ENCODE measurements at places on chromosomes 4 and X. TPM values are rescaled to one million over a fixed set of nuclear protein-coding genes. Genes with fewer than 3 reads are reported as not detected.

EPGN gene
- 0.78 TPM for total RNA-seq

CXCL10 gene
- total RNA-seq, result not detected

ZNF711 gene
- 1.4 TPM for total RNA-seq

GSX2 gene
- total RNA-seq, result 3.3 TPM

NOX1 gene
- not detected for total RNA-seq

DUX4 gene
- total RNA-seq, result not detected

AFF1 gene
- total RNA-seq, result 105 TPM

IL2RG gene
- total RNA-seq, result 4.6 TPM

RPA4 gene
- 4.9 TPM for total RNA-seq

CYBB gene
- total RNA-seq, result 26.0 TPM

ALB gene
- total RNA-seq, result 2.4 TPM

DGKK gene
- total RNA-seq, result not detected

HTN1 gene
- not detected for total RNA-seq

CLIC2 gene
- total RNA-seq, result 21.6 TPM

FREM3 gene
- not detected for total RNA-seq

HOPX gene
- 2.7 TPM for total RNA-seq

BMX gene
- 5.9 TPM for total RNA-seq

CXCL8 gene
- 1.7 TPM for total RNA-seq

SPANXD gene
- not detected for total RNA-seq

UBE2D3 gene
- 409 TPM for total RNA-seq

STATH gene
- not detected for total RNA-seq

CDX4 gene
- total RNA-seq, result not detected

FSTL5 gene
- total RNA-seq, result 7.8 TPM

ANOS1 gene
- total RNA-seq, result 14.4 TPM

RGN gene
- total RNA-seq, result 0.87 TPM

ATP1B4 gene
- total RNA-seq, result not detected

PWWP3B gene
- 18.0 TPM for total RNA-seq

SUPT20HL1 gene
- 0.42 TPM for total RNA-seq

PCSK1N gene
- 7.6 TPM for total RNA-seq

DOK7 gene
- not detected for total RNA-seq

VCX3B gene
- not detected for total RNA-seq

STS gene
- 8.5 TPM for total RNA-seq

TEX13C gene
- not detected for total RNA-seq

HPGD gene
- 7.2 TPM for total RNA-seq

GAGE13 gene
- not detected for total RNA-seq

P2RY10 gene
- 0.42 TPM for total RNA-seq

CT55 gene
- not detected for total RNA-seq

ERVMER34-1 gene
- total RNA-seq, result 0.90 TPM

CLGN gene
- 0.42 TPM for total RNA-seq

MSX1 gene
- total RNA-seq, result 9.4 TPM

MAGEE1 gene
- total RNA-seq, result 5.2 TPM

ZFP92 gene
- total RNA-seq, result 1.8 TPM

NAA15 gene
- total RNA-seq, result 42.3 TPM

BTC gene
- total RNA-seq, result 1.4 TPM

HERC5 gene
- total RNA-seq, result 9.2 TPM

LRAT gene
- 1.1 TPM for total RNA-seq

MAGEA9B gene
- total RNA-seq, result not detected

CFAP47 gene
- total RNA-seq, result not detected

CLNK gene
- not detected for total RNA-seq

PNMA5 gene
- total RNA-seq, result not detected

RS1 gene
- not detected for total RNA-seq

UGT2B7 gene
- total RNA-seq, result not detected

DNAJB14 gene
- total RNA-seq, result 38.5 TPM

TRIML2 gene
- not detected for total RNA-seq

TCEAL6 gene
- not detected for total RNA-seq

TMPRSS11D gene
- total RNA-seq, result not detected

TMPRSS11E gene
- not detected for total RNA-seq

AFM gene
- not detected for total RNA-seq
